ENCODE measurements at places on chromosomes 7 and 10. TPM values are rescaled to one million over a fixed set of nuclear protein-coding genes. Genes with fewer than 3 reads are reported as not detected.
A peak's percentile ranks its signal among the peaks of the same experiment; 100 is the strongest.

The PODXL gene
- 71.9 TPM for polyA plus RNA-seq

- H3K36me3 ChIP-seq, result no peaks in the 10 kb centered on the region
- peak within 1 kb of the TSS; percentile 65 for H3K4me3 ChIP-seq
- H3K27me3 ChIP-seq, result no peaks in the 10 kb centered on the region
- DNase-seq, result peak; percentile 92
- peaks cover 9% of the 10 kb centered on the region for H3K4me1 ChIP-seq
These were observed at the start of gene LRGUK for GRCh38 chr7:134126966-134127848. TSS of gene LRGUK (plus strand) at chr7:134127340. CDS start at chr7:134127368, 28 bp downstream.

The ACTR3C gene
- polyA plus RNA-seq, result 1.3 TPM

The SEMA3C gene
- 74.4 TPM for polyA plus RNA-seq

The BTAF1 gene
- 22.2 TPM for polyA plus RNA-seq
